Brain microvascular endothelial cell (primary cell): ENCODE measurements at places on chromosomes 4 and X.

GRCh38 chr4:112858751-112859150 lies 190.7 kb upstream of the ANK2 start:
- no peak for DNase-seq

- DNase-seq: no peak
Measured at GRCh38 chrX:37995428-37995827, 10.9 kb upstream of the SYTL5 start.

DNA sequence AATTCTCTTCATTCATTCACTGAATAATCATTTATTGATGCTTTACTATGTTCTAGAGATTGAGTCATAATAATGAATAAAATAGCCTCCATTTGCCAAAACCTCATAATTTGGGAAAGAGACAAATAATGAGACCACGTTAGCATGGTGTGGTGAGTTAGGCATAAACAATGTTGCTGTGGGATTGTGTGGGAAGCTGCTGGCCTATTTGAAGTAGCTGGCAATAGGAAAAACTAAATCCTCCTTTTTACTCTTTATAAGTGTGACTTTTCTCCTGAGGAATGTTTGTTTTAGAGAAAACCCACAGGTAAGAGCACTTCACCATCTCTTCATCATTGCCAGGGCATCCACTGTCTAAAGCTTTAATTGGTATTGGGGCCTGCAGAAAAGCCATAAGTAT lies 95.3 kb downstream of the AREG start:
- DNase-seq: no peak

GRCh38 chr4:78923464-78924312 lies 15.6 kb downstream of the PAQR3 start:
- DNase-seq: no peak

GRCh38 chr4:100588076-100588475 lies 70.3 kb upstream of the EMCN start:
- DNase-seq: no peak

- DNase-seq: no peak
Measured at GRCh38 chr4:99468889-99469288, 33.7 kb upstream of the ADH7 start.

DNA sequence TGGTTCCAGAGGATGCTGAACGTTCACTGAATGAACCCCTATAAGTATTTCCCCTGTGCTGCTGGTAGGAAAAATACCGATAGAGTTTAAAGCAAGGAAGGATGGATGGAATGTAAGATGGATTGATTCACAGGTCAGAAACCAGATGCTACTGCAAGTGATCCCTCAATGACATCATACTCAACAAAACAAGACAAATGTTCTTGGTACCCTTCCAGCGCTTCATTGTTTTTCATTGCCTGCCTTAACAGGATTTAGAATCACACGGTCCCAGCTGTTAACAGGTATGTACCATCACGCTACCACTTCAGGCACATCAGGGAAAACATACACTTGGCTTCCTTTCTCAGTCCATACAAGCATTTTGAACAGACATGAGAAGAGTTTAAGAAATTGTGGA lies 118.1 kb upstream of the TLR3 start:
- peak; percentile 64 for DNase-seq

- DNase-seq: no peak
Measured at GRCh38 chr4:176467001-176467400, 147.2 kb downstream of the SPCS3 start.

GRCh38 chr4:14783011-14783877 lies 219.0 kb upstream of the CPEB2 start:
- peak; percentile 94 for DNase-seq

- DNase-seq: peak; percentile 92
Measured at GRCh38 chr4:139014371-139015268, 961 bp upstream of the NOCT start.

DNA sequence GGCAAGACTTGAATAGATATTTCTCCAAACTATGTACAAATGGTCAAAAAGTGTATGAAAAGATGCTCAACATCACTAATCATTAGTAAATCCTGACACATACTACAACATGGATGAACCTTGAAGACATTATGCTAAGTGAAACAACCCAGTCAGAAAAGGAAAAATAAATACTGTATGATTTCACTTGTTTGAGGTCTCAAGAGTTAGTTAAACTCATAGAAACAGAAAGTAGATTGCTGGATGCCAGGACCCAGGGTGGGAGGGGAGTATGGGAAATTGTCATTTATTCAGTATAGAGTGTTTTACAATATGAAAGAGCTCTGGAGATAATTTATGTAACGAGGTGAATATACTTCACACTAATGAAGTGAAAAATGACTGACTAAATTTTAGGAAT lies 32.4 kb downstream of the PRMT9 start:
- DNase-seq: no peak

DNA sequence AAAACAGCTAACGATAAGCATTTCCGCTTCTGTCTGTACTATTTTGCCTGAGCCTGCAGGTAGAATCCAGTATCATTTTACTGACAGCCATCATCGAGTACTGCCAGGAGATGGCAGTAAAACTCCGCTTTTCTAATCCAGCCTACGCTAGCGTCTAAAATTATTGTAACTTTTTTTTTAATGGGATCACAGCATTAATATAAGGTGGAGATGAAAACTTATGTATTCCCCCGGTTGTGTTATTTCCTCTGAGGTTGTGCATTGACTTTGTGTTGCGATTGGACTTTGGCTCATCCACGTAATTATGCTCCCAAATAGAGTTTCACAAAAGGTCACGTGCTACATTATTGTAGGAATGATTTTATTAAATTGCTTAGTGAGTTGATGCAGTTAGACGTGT lies 248.1 kb downstream of the C4orf33 start:
- DNase-seq: peak; percentile 40

- DNase-seq: no peak
Measured at GRCh38 chr4:119933606-119934005, 133.0 kb downstream of the MAD2L1 start.

DNA sequence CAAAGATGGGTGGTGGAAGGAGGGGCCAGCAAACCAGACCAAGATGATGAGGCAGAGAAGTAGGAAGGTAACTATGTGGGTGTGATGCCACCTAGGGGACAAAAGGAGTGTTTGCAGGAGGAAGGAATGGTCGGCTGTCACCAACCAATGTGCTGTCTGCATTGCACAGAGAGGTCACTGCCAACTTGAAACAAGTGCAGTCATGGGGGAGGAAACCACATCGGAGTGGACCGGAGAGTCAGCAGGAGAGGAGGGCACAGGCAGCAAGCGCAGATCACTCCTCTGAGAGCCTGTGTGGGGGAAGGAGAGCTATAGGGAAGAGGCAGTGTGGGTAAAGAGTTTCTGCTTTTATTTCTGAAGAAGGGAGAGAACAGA lies 38.5 kb upstream of the FGFBP2 start:
- peak; percentile 77 for DNase-seq

GRCh38 chrX:49171752-49172279 lies at the start of gene PLP2:
Gene PLP2, plus strand, starts transcription at chrX:49171898. Its CDS starts 103 bp downstream, at chrX:49172001.
- DNase-seq: peak; percentile 29

DNA sequence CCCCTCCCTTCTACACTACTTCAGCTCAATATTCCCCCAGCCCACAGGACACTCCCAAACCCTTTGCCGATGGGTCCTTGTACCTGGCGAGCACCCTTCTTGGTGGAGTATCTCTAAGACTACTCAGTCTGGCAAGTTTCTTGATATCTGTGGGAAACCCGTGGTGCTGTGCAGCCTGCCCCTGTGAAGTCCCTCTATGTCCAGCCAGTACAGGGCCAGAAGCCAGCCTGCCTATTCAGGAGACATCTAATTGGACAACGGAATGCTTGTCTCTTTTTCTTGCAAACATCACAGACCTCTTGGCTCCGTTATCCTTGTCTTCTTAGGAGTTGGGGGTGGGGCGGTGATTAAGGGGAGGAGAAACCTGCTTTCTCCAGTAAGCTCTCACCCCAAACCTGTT lies 3.7 kb upstream of the IGFBP7 start:
- DNase-seq: no peak

- no peak for DNase-seq
Measured at GRCh38 chrX:17679820-17680219, 57.5 kb upstream of the SCML1 start.

- DNase-seq: peak; percentile 68
Measured at GRCh38 chr4:40333921-40334352, 1.2 kb upstream of the CHRNA9 start.

GRCh38 chr4:13344216-13344615 lies 139.9 kb downstream of the RAB28 start:
- DNase-seq: no peak

GRCh38 chrX:45191820-45192409 lies 8.8 kb downstream of the DIPK2B start:
- DNase-seq: no peak

- peak; percentile 42 for DNase-seq
Measured at GRCh38 chr4:17324386-17324830, 187.5 kb downstream of the QDPR start.

- no peak for DNase-seq
Measured at GRCh38 chr4:82746705-82747574, 51.7 kb downstream of the SCD5 start.

- DNase-seq: no peak
Measured at GRCh38 chrX:128699716-128700285, 647.6 kb upstream of the ACTRT1 start.

DNA sequence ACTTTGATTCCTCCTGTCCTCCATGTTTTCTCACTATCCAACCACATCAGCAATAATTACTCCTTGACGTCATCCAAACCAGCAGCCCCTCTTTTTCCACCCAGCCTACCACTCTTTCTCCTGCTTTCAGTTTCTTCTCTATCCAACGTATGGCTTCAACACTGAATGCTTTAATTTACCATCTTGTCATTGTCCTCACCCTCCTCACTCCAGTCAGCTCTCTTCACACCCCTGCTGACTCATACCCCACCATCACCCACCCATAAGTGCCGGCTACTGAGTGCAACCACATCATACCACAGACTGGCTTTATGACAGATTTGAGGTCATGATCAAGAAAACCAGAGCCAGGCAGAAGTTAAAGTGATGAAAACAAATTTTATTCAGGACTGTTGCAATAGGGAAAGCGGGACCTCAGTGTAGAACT lies 9.8 kb upstream of the ANXA5 start:
- DNase-seq: peak; percentile 76

DNA sequence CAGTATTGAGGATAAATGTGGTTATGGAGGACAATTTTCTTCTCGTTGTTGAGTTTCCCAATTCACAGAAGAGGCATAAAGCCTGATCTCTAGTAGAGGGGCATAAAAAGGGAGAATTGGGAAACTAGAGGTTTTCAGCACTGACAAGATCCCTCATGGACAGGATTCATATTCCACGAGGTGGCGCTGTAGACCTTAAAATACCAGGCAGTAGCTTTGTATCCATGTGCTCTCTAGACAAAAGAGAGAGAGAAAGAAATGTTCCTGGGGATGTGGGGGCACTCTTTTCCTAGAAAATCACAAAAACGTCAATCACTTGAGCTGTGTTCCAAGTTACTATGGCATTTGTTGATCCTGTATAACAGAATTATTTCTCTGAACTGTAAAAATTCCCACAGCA lies 128.3 kb downstream of the MAGEE1 start:
- peak; percentile 36 for DNase-seq

DNA sequence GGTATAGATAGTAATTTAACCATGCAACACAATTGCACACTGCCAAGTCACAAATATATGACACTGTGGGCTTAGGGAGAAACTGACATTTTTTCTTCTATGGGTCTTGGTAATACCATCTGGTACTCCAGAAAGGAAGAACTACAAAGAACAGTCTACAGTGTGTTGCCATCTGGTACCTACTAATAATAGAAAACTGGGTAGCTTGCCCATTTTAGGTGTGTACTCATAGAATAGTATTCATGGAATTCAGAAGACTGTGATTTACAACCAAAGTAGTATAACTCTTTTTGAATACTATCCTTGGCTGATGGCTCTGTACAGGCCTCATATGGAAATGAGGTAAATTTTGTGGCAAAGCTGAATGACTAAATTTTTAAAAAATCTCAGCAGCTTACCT lies 132.6 kb upstream of the RPS6KA6 start:
- DNase-seq: no peak

- peak; percentile 32 for DNase-seq
Measured at GRCh38 chr4:82201303-82201702, 172.5 kb downstream of the HNRNPD start.

DNA sequence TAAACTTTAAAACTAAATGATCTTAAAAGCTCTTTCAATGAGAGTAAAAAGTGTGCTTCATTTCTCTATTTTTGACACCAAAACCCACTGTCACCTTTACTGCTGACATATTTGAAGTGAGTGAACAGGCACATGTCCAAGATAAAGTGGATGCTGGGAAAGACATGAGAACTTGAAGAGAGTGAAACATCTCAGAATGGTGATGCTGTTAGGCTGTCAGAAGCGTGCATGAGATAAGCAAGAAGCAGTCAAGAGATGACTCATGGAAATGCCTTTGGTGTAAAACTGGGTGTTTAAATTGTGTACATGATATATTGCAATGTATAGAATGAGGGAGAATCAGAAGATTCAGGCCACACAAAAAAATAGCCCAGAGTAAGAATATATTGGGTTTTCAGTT lies 21.8 kb upstream of the GBA3 start:
- peak; percentile 88 for DNase-seq

DNA sequence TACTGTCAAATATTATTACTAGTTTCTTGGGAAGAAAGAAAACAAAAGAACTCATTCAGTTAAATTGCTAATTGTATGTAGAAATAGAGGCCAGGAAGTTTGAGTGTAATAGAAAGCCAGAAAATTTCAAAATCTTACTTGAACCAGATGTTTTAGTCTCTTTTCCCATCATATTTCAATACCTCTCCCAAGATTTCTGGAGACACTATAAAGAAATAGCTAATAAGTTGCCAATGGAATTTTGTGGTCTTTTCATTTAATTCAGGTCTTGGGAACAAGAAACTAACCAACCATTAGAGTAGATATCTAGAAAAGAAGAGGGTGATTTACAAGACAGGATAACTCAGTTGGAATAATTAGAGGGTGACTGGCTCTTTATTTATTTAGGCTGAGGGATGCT lies 112.2 kb downstream of the AGTR2 start:
- no peak for DNase-seq

GRCh38 chrX:39117101-39117500 lies 315.8 kb downstream of the MID1IP1 start:
- no peak for DNase-seq

DNA sequence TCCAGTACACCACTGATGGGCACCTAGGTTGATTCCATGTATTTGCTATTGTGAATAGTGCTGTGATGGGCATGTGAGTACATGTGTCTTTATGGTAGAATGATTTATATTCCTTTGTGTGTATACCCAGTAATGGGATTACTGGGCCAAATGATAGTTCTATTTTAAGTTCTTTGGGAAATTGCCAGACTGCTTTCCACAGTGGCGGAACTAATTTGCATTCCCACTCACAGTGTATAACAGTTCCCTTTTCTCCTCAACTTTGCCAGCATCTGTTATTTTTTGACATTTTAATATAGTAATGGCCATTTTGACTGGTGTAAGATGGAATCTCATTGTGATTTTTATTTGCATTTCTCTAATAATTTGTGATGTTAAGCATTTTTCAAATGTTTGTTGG lies 25.9 kb downstream of the CC2D2A start:
- DNase-seq: no peak

- no peak for DNase-seq
Measured at GRCh38 chr4:24322995-24323394, 261.4 kb downstream of the DHX15 start.

GRCh38 chr4:6143603-6144181 lies 56.7 kb downstream of the JAKMIP1 start:
- no peak for DNase-seq
